ENCODE measurements at places on chromosomes 3 and 15.

- DNase-seq = no peak
Observed at GRCh38 chr3:23099677-23100076, 103.5 kb upstream of the UBE2E2 start.

- no peak for DNase-seq
Observed at GRCh38 chr3:123284399-123285010, 82.8 kb downstream of the SEC22A start.

GRCh38 chr15:79969146-79969545 is 1.9 kb downstream of the BCL2A1 start:
- no peak for DNase-seq

DNA sequence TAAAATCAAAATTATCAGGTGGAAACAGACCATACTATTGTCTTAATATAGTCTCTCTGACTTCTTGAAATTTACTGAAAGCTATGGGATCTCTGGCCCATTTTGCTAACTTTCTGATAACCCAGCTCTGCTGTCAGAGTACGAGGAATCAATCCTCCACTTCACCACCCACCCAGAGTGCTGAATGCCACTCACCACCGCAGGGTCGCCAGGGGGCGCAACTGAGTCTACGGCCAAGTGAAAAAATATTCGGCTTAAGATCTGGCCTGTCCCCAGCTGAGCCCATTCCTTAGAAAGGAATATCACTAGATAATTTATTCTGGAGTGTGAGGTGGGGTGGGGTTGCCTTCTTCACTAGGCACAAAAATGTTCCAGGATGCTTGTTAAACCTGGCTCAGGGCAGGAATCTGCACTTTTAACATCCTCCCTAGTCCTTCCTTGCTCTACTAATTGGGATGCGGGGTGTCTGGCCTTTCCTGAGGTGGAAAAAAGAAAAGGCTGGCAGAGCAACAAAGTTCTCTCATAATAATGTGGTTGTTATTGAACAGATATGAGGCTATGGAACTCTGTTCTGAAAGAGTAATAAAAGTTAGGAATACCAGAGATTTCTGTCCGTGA is 520.6 kb downstream of the MFSD1 start:
- DNase-seq = peak; percentile 41

- no peak for DNase-seq
Observed at GRCh38 chr3:186849374-186849975, 7.0 kb downstream of the ADIPOQ start.

- no peak for DNase-seq
Observed at GRCh38 chr3:140635276-140635675, 42.6 kb upstream of the TRIM42 start.

DNA sequence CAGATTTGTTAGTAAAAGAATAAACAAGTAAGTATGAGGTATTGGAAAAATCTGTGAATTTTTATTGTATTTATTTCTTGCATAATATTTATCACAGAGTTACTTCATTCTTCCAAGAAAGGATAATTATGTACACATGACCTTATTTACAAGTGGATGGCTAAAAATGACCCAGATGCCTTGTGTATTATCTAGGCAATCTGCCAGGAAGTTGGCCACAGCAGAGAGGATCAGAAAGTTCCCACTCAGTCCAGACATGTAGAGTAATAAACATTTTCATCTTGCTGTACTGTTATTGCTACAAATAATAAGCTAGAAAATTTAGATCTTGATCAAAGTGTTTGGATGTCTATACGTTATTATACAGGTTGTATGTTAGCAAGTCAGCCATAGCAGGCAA is 317.1 kb downstream of the EPHA6 start:
- no peak for DNase-seq

DNA sequence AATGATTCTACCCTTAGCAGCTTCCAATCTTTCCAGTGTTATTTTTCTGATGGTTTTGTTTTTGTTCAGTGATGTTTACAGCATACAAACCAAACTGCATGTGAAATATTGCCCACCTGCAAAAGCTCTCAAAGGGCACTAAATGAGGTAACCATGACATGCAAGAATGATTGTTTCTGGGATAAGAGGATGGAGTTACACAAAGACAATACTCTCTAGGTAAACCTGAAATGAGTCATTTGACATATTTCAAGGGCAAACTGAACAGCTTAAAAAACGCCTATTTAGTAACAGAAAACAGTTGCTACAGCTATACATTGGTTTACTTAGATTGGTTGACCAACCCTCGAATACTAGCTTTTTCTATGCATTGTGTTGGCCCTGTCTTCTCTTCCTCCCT is 481.7 kb downstream of the ZPLD1 start:
- DNase-seq = no peak

DNA sequence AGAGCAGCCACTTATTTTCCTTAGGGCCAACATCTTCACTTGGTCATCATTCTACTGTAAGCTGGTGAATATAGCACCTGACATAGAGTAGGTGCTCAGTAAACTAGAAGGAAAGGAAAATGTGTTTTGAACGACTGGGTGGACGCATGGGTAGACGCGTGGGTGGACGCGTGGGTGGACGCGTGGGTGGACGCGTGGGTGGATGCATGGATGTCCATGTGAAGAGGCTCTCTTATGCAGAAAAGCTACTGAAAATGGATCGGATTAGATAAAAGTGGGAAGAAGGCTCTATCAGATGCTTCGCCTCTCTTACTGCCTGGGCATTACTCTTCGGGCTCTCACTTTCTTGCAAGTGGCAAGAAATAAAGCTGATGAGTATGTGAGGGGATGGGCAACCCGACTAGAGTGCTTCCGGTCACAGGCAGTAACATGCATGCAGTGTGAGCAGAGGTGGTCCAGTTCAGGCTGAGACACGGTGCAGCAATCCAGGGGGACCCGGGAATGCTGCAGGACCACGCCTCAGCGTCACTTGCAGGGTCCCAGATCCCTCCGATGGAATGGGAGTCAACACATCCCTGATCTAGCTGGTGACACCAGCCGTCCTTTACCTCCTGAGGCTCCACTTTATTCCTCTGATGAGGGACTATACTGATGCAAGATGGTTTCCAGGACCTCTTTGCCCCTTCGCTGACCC is 138.0 kb upstream of the MEF2A start:
- DNase-seq = no peak

GRCh38 chr3:144028798-144029411 is 57.3 kb downstream of the DIPK2A start:
- no peak for DNase-seq

- DNase-seq = no peak
Observed at GRCh38 chr3:124089214-124089613, 97.3 kb upstream of the ROPN1 start.

- DNase-seq = no peak
Observed at GRCh38 chr15:99481113-99481950, 84.5 kb upstream of the MEF2A start.

DNA sequence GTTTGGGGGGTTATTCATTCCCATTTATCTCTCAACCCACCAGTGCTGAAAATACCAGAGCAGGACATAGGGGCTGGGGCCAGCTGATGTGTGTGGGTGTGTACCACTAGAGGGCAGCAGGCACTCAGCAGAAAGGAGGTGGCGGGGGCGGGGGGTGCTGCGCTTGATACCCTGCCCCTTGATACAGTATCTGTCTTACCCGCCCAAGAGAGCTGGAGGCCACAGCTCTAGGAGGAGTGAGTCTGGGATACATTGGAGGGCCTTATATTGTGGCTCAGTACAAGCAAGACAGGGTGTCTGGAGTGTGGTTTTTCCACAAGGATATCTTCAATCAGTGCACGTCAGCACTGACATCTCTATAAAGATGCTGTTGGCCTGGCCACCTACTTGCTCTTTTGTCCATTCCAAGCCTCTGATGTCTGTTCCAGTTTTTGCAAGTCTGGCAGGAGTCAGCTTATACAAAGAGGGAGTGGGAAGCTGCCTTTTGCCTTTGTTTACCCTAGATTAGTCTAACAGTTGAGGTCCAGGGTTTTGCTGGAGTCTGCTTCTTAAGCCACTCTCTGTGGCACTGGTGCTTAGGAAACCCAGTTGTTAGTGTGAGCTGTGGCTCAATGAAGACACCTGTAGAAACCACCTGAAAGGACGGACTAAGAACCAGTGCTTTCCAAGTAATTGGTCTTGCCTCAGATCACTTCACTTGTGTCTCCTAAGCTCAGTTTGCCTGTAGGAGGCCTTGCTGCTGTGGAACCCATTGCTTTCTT is 1.5 kb upstream of the RBM15B start:
- DNase-seq = peak; percentile 15

GRCh38 chr3:44076221-44076829 is 165.4 kb upstream of the TOPAZ1 start:
- DNase-seq = no peak

DNA sequence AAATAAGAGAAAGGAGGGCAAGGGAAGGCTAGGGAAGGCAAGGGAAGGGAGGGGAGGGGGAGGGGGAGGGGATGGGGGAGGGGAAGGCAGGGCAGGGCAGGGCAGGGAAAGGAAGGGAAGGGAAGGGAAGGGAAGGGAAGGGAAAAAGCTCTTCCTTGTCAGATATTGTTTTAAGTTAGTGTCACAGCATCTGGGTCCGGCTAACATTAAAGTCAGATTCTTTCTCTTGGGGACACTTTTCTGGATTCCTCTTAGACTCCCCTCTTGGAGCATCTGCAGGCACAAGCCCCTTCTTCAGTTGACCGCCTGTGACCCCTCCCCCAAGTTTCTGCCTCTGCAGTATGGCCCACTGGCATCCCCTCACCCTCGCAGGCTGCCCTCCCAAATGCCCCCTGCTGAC is 26.0 kb downstream of the BFSP2 start:
- no peak for DNase-seq

- DNase-seq = no peak
Observed at GRCh38 chr3:13045241-13045903, 27.9 kb downstream of the IQSEC1 start.

- no peak for DNase-seq
Observed at GRCh38 chr15:66722757-66723540, 20.9 kb downstream of the SMAD6 start.

DNA sequence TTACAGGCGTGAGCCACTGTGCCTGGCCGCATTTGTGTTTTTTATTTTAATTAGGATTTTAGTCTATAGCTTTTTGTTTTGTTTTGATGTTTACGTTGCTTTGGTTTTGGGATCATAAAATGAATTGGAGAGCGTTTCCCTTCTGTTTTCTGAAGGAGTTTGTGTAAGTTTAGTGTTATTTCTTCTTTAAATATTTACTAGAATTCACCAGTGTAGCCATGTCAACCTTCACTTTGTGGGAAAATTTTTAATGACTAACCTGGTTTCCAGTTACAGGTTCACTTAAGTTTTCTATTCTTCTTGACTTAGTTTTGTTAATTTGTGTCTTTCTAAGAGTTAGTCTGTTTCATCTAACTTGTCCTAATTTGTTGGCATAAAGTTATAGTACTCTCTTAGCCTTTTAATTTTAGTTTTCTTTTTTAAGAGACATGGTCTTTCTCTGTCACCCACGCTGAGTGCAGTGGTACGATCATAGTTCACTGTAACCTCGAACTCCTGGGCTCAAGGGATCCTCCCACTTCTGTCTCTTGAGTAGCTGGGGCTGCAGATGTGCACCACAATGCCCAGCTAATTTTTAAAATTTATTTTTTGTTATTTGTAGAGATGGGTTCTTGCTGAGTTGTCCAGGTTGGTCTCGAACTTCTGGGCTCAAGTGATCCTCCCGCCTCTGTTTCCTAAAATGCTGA is 61.0 kb downstream of the CHD2 start:
- DNase-seq = no peak

DNA sequence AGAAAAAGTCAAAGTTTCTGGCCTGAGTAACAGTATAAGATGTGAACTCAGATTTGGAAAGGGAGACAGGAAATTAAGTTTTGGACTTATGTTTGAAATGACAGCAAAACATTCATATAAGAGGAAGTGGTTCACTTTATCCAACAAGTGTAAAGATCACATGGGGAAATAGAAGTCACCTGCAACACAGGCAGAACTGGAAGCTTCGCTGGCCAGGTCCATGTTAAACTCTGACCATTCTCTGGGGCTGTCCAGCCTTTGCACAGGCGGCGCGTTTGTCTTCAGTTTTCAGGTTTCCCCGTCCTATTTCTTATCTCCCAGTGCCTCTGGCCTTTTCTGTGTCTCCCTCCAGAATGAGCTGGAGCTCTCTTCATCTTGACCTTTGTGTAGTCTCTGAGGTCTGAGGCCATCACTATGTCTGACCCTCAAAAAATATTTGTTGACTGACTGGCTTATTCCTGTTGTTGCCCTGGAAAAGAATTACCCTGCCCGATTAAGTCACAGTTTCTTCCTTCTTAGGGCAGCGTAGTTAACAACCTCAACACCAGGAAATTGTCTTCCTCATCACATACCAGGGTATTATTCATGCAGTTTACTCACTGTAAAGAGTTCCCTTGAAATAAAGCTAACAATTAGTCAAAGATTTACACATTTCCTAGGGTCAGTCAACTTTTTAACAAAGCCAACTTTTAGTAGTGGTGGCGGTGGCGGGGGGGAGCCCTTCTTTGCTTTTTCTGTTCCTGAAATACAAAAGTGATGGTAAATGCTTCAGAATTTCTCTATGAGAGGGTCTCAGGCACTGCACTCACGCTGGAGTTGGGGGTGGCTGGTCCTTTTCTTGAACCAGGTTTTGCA is 959 bp upstream of the RASA2 start:
- no peak for DNase-seq

Data from NCI-H446 (cell line).